ENCODE measurements at places on chromosomes 4 and X. TPM values are rescaled to one million over a fixed set of nuclear protein-coding genes. Genes with fewer than 3 reads are reported as not detected.

The TMEM35A gene
- total RNA-seq: 0.65 TPM

The TEC gene
- 1.6 TPM for total RNA-seq

The NALF2 gene
- total RNA-seq: 0.17 TPM

The EGFL6 gene
- total RNA-seq: not detected

The RNF128 gene
- 0.09 TPM for total RNA-seq

The RAB33A gene
- total RNA-seq: 0.43 TPM

The HUWE1 gene
- 66.6 TPM for total RNA-seq

The HS3ST1 gene
- total RNA-seq: 2.8 TPM
